ELR (cell line): ENCODE measurements at places on chromosomes 12 and 14.

DNA sequence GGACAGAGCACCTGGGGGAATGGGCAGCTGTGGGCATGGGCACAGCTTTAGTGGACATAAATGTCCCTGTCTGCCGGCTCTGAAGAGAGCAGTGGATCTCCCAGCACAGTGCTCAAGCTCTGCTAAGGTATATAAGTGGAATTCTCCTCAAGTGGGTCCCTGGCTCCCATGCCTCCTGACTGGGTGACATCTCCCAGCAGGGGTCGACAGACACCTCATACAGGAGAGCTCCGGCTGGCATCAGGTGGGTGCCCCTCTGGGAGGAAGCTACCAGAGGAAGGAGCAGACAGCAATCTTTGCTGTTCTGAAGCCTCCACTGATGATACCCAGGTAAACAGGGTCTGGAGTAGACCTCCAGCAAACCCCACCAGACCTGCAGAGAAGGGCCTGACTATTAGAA lies 25.0 kb upstream of the NUAK1 start:
- no peak for DNase-seq

DNA sequence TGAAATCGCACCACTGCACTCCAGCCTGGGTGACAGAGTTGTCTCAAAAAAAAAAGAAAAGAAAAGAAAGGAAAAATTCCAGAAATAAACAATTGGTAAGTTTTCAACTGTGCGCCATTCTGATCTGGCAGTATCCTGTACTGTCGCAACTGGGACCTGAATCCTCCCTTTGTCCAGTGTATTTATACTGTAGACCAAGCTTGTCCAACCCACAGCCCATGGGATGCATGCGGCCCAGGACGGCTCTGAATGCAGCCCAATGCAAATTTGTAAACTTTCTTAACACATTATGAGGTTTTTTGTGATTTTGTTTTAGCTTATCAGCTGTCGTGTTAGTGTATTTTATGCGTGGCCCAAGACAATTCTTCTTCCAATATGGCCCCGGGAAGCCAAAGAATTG lies 84.7 kb downstream of the TMCC3 start:
- DNase-seq, result no peak

GRCh38 chr14:54627540-54628363 lies 60.8 kb downstream of the SAMD4A start:
- DNase-seq, result peak; percentile 36

DNA sequence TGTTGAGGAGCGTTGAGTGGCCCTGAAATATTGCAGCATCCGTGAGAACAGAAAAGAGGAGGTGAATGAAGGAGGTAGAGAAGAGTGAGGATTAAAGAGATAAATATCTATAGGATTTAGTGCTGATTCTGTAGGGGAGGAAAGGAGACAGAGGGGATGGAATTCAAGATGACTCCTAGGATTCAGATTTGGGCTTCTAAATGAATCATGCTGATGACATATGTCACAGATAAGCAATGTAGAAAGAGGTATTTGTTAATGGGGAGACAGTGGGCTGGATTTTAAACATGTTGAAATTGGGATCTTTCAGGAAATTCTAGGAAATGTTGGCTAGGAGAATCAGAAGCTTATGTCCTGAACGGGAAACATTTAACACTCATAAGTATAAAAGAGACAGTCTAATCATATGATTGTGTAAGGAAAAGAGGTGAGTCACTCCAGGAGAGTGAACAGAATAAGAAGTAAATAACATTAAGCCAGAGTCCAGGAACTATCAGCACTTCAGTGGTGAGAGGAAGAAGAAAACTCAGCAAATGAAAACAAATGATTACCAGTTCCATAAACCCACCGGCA lies 58.1 kb upstream of the DIO2 start:
- DNase-seq, result peak; percentile 23

- DNase-seq, result no peak
Observed at GRCh38 chr12:131528144-131528543, 182.7 kb upstream of the SFSWAP start.

GRCh38 chr12:118958520-118958919 lies 22.8 kb upstream of the SRRM4 start:
- DNase-seq, result no peak

DNA sequence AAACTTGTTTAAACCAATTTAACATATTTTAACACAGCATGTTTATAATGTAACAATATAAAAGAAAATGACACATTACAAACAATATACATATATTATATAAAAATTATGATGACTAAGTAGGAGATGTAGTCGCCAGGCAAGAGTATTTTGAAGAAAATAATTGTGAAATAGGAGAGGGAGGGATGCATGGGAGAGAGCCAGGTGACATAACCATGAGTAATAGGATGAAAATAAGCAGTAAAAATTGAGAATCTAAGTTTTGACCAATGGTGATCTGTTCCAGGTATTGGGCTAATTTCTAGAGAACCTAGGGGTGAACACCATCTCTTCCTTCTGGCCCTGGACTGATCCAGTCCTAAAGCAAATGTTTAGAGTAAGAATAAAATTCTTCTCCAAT lies 315.2 kb upstream of the G2E3 start:
- peak; percentile 93 for DNase-seq

GRCh38 chr12:4001841-4002240 lies 128.6 kb upstream of the PARP11 start:
- DNase-seq, result no peak

GRCh38 chr12:6959058-6959804 lies 8.1 kb downstream of the PTPN6 start:
- DNase-seq, result no peak

- peak; percentile 81 for DNase-seq
Observed at GRCh38 chr12:69527506-69528272, 57.5 kb downstream of the FRS2 start.

DNA sequence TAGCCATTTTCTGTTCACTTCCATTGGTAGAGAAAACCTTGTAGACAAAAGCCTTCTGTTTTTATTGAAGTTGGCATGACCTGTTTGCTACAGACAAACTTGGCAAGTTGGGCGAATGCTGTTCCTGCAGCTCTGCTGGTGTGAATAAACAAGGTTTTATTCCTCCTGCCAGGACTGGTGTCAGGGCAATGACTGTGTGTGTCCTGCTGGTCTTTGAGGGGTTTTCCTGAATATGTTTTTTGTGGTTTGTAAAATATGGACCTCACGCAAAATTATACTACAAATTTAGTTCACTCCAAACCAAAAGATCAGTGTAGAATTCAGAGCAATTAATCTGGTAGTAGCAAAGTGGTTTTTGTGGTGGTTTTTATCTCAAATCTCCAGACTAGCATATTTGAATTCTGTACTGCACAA lies 140.8 kb downstream of the ERC1 start:
- no peak for DNase-seq

GRCh38 chr12:79973801-79974200 lies 38.9 kb upstream of the PPP1R12A start:
- no peak for DNase-seq

- peak; percentile 66 for DNase-seq
Observed at GRCh38 chr14:73058922-73059673, 764 bp downstream of the RBM25 start.

GRCh38 chr14:101155575-101155974 lies 252.1 kb upstream of the RTL1 start:
- no peak for DNase-seq

- peak; percentile 82 for DNase-seq
Observed at GRCh38 chr14:84482256-84483071, 1047.5 kb upstream of the FLRT2 start.

GRCh38 chr14:102848830-102849525 lies 71.7 kb downstream of the TRAF3 start:
- no peak for DNase-seq

GRCh38 chr12:127648321-127648720 lies 618.6 kb upstream of the TMEM132C start:
- no peak for DNase-seq

GRCh38 chr14:52044791-52045522 lies 23.9 kb downstream of the NID2 start:
- peak; percentile 83 for DNase-seq

DNA sequence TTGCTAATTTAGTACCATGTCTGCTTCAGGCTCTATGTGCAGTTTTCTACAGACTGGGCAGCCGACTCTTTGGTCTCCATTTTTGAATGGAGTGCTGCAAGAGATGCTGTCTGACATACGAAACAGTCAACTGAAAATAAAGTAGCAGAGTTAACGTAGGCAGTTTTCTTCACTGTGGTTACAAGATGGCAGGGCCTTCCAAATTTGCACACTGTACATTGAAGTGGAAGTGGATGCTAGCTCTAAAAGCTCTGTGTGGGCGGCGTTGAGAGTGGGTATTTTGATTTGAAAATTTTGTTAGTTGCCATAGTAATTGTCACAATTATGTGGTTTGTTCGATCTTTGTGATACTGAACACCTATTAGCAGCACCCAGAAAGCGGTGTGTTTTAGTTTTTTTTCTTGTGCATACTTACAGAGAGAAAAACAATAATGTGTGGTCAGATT lies 154.9 kb upstream of the ATP2B1 start:
- no peak for DNase-seq

DNA sequence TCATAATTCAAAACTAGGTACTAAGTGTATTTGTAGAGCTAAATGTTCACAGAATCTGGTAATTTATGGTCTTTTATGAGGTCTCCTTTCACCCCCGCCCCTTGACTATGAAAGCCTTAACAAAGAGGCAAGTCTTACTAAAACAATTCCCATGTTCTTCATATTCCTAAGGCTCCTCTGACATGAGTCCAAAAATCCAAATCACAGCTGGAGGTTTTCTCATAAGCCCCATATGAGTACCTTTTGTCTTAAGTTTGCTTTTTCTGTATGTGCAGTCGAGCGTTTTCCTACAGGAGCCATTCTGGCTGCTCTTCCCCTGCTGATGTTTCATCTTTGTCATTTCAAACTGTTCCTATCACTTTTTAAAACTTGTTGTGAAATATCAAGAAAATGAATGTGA lies 55.2 kb downstream of the SIX1 start:
- DNase-seq, result no peak

- no peak for DNase-seq
Observed at GRCh38 chr12:67697967-67698366, 49.4 kb downstream of the DYRK2 start.

DNA sequence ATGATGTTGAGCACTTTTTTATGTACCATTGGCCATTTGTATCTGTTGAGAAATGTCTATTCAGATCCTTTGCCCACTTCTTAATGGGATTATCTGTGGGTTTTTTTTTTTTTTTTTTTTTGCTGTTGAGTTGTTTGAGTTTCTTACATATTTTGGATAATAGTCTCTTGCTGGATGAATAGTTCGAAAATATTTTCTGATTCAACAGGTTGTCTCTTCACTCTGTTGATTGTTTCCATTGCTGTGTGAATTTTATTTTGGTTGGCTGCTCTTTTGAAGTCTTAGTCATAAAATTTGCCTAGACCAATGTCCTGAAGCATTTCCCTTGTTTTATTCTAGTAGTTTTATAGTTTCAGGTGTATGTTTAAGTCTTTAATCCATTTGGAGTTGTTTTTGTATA lies 64.5 kb downstream of the CAND1 start:
- DNase-seq, result no peak

GRCh38 chr12:120327593-120327992 lies at the start of gene PLA2G1B:
TSS of gene PLA2G1B (minus strand) at chr12:120327779. CDS start at chr12:120327753, 26 bp downstream.
- DNase-seq, result no peak

GRCh38 chr12:118166946-118167345 lies 31.0 kb downstream of the PEBP1 start:
- no peak for DNase-seq

- peak; percentile 39 for DNase-seq
Observed at GRCh38 chr12:85155791-85156190, 119.6 kb downstream of the LRRIQ1 start.

DNA sequence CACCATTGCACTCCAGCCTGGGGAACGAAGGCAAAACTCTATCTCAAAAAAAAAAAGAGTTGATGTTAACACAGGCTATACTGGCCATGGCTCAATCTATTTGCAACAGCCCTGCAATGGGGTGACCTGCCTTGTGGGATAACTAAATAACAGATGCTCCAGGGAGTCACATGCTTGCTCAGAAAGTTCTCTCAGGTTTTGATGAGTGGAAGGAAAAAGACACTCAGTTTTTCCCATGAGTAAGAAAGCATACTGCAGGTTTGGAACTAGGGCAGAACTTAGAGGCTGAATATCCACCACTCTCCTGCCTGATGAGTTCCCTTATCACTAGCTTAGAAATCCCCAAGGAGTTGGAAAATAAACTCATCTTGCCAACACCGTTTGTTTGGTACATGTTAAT lies 16.9 kb downstream of the WSB2 start:
- no peak for DNase-seq

GRCh38 chr14:26204728-26205479 lies 392.9 kb downstream of the NOVA1 start:
- no peak for DNase-seq

DNA sequence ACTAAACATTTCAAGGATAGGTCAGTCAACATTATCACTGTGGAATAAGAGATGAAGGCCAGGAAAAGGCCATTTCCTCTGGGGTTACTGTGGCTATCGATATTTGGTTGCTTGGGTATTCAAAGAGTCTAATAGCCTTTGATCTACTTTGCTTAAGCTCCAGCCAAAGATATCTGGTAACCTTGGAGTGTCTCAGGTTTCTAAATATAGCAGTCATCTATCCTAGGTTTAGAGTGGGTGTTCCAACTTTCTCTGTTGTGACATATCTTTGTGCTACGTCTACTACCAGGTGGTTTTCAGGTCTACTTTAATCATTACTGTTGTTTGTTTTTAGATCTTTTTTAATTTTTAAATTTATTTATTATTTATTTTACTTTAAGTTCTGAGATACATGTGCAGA lies 42.4 kb downstream of the RDH12 start:
- no peak for DNase-seq

DNA sequence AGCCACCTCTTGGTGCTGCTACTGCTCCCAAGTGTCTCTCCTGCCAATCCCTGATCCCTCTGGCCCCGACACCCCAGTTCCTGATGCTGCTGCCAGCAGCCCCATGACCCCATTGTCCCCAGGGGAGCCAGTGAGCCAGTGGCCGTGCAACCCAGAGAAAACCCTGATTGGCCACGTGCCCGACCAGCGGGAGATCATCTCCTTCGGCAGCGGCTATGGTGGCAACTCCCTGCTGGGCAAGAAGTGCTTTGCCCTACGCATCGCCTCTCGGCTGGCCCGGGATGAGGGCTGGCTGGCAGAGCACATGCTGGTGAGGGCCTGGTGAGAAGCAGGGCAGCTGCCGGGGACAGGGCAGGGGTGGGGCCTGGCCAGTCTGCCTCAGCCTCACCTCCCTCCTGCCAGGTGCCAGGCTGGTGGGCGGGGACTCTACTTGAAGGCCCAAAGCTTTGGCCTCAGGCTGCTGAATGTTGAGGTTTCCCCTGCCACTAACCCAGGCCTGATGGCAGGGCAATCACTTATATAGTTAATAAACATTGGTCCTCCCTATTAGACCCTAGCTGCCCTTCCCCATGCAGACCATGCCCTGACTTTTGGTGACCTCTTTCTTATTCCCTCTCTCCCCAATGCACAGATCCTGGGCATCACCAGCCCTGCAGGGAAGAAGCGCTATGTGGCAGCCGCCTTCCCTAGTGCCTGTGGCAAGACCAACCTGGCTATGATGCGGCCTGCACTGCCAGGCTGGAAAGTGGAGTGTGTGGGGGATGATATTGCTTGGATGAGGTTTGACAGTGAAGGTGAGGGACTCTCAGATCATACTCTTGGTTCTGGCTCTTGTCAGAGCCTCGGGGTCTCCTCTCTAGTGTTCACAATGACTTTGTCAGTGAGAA lies 5.1 kb downstream of the PCK2 start:
- no peak for DNase-seq
